ENCODE measurements at places on chromosomes 6 and 20.
A peak's percentile ranks its signal among the peaks of the same experiment; 100 is the strongest.

DNA sequence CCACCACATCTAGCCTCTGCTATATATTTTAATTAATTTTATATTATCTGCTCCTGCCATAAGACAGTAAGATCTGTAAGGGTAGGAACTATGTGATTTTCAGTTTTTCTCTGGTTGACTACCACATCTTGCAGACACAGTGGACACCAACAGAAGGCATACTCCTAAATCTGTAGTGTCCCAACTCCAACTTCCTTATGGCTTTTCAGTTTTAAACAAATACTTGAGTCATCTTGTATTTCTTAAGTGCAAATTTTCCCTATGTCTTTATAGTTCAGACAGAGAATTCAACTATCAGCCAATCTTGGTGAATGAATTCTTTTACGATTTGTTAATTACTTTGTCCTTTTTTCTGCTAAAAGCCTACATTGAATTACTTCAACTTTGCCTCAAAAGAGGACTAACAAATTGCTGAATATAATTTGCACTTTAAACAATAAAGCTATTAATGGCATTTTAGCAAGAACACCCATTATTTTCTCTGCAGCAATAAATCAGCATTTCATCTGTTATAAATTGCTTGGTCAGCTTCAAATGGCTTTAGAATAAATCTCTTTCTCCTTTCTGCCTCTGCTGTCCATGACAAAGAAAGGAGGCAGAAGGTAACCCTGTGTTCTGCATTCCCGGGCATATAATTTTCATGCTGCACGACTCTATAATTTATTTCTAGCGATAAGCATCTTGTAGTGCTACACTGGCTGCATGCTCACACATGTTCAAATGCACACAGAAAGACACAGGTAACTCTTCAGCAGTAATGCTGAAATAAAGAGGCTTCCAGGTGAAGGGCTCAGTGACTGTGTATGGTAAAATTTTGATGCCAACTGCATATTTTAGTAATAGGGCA, 144.8 kb downstream of the BACH2 start:
- DNase-seq = no peak

DNA sequence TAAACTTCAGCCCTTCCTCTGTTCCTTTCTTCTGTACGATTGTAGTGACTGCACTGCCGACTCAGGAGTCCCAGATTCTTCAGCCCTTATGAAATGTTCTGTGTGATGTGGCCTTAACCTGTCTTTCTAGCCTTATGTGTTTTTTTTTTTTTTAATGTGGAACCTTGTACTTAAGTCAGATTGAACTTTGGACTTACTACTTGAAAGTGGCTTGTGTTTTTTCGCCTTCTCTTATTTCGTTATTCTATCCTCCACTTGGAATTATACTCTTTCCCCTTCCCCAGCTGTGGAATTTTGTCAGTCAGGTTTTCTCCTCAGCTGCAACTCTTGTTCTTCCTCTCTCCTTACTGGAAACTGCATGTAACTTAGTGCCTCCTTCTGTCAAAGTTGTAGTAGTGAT, 8.8 kb downstream of the CEP43 start:
- DNase-seq = no peak

- DNase-seq = no peak
Measured at GRCh38 chr6:105573556-105573955, 170.7 kb upstream of the PREP start.

DNA sequence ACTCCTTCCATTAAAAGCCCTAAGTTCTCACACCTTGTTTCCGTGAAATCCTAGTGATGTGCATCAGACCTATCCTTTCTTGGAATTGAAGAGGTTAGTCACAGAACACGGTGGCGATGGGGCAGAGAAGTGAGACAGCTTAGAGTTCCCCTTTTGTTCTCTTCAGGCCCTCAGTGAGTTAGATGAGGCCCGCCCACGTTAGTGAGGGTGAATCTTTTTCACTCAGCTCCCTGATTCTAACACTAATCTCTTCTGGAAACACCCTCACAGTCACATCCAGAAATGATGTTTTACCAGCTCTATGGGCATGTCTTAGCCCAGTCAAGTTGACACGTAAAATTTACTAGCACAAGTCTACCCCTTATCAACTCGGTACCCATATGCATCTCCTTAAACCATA, 172.7 kb upstream of the NOX3 start:
- DNase-seq = no peak

GRCh38 chr6:83370567-83370966, 60.3 kb downstream of the ME1 start:
- no peak for DNase-seq

DNA sequence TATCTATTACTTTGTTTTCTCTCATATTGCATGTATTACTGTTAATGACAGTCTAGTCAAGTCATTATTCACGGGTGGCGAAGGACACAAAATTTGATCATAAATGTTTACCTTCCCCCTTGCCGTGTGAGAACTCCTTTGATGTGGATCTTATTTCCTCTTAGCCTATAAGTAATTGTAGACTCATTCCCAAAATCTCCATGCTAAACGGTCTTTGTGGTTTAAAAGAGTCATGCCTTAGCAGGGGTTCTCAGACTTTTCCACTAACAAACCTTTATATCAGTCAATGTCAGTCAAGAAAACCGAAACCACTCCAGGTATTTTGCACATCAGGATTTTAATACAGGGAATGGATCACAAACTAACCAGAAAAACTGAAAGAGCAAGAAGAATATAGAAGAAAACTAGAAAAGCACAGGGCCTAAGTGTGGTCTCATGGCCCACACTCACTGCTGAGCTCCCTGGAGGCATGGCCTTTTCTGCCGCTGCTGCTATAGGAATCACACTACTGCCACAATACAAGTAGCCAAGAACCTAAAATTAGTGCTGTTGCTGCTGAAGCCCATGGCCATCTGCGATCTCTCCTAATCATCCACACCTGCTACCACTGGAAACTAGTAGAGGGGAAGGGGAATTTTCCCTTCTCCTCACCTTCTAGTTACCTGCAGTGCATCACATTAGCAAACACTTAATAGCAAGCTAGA, 186.0 kb upstream of the POU3F2 start:
- no peak for DNase-seq

GRCh38 chr6:42627044-42627443, 63.2 kb downstream of the UBR2 start:
- no peak for DNase-seq

- DNase-seq = no peak
Measured at GRCh38 chr6:38459291-38459690, 180.4 kb downstream of the BTBD9 start.

DNA sequence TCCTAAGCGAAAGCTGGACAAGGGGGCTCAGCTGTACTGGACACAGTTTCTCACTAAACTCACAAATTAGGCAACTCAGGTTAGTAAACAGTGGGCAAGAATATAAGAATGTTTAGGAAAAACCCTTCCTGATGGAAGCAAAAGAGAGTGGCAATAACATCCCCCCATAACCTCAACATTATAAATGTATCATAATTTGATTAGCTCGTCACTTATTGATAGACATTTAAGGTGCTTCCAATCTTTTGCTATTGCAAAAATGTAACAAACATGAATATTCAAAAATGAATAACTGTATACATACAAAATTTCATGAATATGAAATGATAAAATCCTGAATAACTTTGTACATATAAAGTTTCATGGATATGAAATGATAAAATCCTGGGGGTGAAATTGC, 415.7 kb downstream of the EPM2A start:
- no peak for DNase-seq

DNA sequence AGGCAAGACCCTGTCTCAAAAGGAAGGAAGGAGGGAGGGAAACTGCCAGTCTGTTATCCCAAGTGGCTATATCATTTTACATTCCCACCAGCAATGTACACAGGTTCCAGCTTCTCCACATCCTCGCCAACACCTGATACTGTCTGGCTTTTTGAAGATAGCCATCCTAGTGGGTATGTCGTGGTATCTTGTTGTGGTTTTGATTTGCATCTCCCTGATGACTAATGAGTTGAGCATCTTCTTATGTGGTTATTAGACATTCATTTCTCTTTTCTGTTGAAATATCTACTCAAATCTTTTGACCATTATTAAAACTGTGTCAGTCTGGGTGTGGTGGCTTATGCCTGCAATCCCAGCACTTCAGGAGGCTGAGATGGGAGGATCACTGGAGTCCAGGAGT, 47.9 kb upstream of the ARID1B start:
- no peak for DNase-seq

DNA sequence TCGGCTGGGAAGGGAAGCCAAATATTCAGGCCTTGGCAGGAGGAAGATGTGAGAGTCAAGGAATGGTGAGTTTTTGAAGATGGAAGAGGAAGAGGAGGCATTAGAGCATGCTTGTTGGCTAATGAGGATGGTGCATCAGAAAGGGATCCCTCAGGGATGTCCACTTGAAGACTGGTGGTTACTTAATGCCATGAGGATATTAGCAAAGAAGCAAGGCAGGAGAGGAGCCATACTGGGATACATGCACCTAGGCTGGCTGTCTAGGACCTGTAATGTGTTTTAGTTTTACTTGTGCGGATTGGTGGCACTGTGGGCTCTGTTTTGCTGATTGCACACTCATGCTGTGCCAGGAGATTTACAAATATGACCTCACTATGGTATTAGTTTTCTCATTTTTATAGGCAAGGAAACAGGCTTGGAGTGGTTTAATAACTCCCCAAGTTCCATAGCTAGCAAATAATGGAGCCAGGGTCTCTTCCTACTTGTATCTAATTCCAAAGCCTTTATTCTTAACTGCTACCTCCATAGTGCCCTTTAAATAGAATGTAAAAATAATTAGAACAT, 37.8 kb downstream of the NCOA7 start:
- DNase-seq = no peak

GRCh38 chr6:89250239-89250638, 33.1 kb upstream of the GABRR1 start:
- DNase-seq = no peak

DNA sequence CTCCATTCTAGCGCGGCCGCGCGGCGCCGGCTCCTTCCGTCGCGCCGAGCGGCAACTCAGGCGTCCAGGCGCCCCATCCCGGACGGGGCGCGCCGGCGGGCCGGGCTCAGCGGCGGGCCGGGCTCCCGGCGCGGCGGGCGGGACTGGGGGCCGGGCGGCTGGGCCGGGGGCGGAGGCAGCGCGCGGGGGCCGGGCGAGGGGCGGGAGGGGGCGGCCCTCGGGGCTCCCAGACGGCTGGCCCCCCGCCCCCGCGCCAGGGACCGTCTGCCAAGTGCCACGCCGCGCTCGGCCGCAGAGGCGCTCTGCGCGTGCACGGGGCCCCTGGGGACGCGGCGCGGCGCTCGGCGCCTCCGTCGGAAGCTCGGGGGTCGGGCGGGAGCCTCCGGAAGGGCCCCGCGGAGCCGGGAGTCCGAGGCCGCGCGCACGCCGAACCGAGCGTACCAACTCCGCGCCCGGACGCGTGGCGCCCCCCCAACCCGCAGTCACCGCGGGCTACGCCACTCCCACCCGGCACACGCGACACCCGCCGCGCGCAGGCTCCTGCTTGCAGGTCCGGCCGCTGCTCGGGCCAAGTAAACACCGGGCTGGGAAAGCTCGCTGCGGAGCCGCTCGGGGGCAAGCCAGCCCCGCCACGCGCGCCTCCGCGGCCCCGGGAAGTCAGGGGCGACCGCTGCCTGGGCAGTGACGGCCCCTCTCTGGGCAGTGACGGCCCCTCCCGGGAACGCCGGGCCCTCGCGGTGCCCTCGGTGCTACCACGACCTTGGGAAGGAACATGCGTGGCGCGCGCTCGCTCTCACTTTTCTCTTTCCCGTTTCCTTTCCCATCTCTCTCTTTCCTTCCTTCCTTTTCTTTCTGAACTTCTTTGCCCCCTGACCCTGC, at the start of gene PREX1:
TSS of gene PREX1 (minus strand) at position 145 of the 879 bp plus-strand sequence. CDS start at position 6, 139 bp downstream.
- DNase-seq = peak; percentile 75

- DNase-seq = peak; percentile 28
Measured at GRCh38 chr6:139881728-139882211, 507.3 kb upstream of the CITED2 start.

- no peak for DNase-seq
Measured at GRCh38 chr6:143112837-143113236, 52.1 kb downstream of the AIG1 start.

DNA sequence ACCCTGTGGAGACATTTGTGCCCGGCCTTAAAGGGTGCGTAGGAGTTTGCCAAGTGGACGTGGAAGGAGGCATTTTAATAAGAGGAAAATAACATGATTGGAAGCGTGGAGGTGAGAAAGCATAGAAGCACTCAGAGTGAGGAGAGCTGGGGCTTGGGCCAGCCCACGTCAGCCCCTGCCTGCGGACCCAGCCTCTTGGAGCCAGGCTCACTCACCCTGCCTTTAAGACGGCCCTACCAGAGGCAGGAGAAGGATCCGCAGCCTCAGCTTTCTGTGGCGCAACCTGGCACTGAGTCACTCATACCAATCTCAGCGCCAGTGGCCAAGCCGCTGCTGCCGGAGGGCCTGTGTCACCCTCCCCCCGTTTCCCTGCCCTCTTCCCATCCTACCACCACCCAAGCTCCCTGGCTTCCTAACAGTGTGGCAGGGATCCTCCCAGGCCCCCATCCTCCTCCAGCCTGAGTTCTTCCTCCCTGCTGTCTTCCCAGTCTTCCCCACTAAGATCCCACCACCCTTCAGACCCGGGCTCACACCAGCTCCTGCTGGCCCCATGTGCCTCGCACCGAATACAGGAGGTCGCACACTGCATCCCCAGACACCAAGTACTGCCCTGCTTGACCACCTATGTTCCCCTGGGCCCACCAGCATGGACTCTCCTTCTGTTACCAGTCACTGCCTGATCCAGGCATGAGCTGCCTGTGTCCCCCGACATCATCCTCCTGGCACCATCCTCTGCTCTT, 285.2 kb downstream of the UST start:
- DNase-seq = no peak

DNA sequence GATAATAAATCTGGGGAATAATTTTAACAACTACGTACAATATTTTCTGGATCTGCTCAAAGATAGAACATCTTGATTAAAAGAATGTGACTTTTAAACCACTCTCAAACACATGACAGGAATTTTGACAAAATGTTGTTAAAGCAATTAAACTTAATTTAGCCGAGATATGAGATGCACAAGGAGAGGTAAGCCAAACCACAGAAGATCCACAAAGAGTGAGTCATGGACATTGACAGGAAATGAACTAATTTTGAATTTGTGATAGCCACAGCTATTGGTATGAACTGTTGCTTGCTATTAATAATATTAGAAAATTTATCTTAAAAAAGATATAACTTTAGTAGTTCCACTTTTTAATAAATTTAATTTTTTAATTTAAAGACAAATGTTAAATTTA, 27.8 kb upstream of the VGLL2 start:
- DNase-seq = no peak

DNA sequence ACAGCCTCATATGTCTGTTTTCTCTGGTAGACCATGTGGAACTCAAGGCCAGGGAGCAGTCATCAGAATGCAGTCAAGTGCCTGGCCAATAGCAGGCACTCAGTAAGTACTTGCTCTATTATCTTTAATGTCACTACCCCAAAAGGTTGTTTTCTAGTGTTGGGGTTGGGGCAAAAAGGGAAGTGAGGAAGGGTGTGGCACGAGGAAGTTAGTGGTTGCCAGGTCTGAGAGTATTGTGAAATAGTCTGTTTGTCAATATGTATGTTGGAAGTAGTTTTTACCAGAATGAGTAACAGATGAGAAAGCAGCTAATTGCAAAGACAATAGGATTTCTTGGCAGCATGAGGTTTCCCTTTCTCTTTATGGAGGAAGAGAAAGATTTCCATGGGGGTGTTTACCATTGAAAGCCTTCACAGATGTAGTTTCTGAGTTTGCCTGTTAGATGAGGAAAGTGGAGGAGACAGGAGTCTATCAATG, 59.5 kb upstream of the ARMH2 start:
- no peak for DNase-seq
